ENCODE measurements at places on chromosomes 2 and 18.

- H3K36me3 ChIP-seq: peaks cover 8% of the 10 kb centered on the region
- no peak for DNase-seq
- H3K27me3 ChIP-seq: no peaks in the 10 kb centered on the region
- H3K4me1 ChIP-seq: no peaks in the 10 kb centered on the region
- H3K27ac ChIP-seq: no peak overlapping the region
Observed at GRCh38 chr2:44524347-44524926, 162.7 kb downstream of the CAMKMT start.

GRCh38 chr2:55054106-55054875 lies 4.0 kb upstream of the RTN4 start:
- H3K36me3 ChIP-seq: no peaks in the 10 kb centered on the region
- no peak for DNase-seq
- no peak overlapping the region for H3K27ac ChIP-seq

DNA sequence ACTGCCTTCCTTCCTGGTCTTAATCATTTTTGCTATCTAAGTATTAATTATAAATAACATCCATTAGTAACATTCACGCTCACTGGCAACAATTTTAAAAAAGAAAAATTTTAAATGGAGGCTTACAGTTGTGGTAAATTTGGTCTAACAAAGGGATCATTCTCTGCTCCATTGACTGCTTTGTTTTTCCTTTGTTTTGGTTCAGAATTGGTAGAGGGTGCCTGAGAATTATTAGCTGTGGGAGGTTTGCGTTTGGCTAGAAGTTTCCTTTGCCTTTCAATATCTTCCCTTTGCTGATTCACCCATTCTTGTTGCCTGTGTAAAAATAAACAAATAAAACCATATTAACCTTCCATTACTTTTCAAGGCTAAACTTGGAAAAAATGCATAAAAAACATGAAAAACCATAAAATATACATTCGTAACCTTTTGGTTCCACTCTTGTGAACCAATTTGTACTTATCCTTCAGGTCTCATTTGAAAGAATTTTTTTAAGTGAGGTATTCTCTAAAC lies 114.6 kb downstream of the TLK1 start:
- DNase-seq: no peak
- H3K27me3 ChIP-seq: no peaks in the 10 kb centered on the region
- peaks cover 83% of the 10 kb centered on the region for H3K36me3 ChIP-seq
- no peak overlapping the region for H3K4me3 ChIP-seq
- no peak overlapping the region for H3K27ac ChIP-seq

GRCh38 chr2:230246206-230246605 lies 20.7 kb downstream of the SP140 start:
- no peaks in the 10 kb centered on the region for H3K27me3 ChIP-seq
- H3K27ac ChIP-seq: no peak overlapping the region
- no peaks in the 10 kb centered on the region for H3K4me1 ChIP-seq
- no peak for DNase-seq
- H3K4me3 ChIP-seq: no peak overlapping the region
- H3K36me3 ChIP-seq: no peaks in the 10 kb centered on the region

DNA sequence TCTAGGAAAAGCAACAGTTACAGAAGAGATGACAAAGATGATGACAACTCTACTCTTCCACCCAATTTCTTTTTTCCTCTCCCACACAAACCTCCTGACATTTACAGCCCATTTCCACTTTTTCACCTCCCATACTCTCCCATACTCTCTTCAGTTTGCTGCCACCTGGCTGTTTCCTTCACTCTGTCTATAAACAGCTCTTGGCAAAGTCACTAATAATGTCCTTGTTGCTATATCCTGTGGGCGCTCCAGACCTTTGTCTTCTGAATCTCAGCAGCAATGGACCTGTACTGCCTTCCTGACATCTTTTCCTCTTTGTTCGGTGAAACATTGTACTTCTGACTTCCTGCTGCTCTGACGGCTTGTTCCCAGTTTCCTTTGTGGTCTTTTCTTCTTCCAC lies 60.7 kb upstream of the CAVIN2 start:
- no peak for DNase-seq
- no peak overlapping the region for H3K4me3 ChIP-seq
- no peaks in the 10 kb centered on the region for H3K27me3 ChIP-seq

DNA sequence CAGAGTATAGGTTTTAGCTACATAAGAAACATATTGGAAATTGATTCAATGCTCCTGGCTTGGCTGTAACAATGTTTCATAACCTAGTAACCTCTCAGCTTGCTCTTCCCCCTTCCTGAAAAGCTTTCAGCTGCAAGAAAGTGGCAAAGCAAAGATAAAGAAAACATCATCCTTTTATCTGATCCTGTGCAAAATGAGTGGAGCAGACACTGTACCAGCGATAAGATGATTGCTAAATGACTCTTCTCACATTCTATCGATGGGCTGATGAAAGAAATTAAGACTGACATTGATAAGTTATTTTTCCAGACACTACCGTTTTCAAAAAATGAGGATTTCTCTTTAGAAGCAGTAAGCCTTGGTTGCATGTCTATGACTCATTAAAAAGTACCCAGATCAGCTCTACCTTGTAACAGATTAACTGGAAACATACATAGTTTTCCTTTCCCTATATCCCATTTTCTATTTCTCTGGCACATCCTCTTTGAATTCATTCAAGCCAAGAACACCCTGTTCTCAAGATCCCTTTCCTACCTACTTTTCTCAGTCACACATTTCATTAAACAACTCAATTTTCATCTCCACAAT lies 87.1 kb upstream of the LYPD1 start:
- H3K4me1 ChIP-seq: no peaks in the 10 kb centered on the region
- H3K27ac ChIP-seq: no peak overlapping the region
- no peaks in the 10 kb centered on the region for H3K36me3 ChIP-seq
- no peak for DNase-seq

GRCh38 chr2:168545439-168546082 lies 89.5 kb downstream of the CERS6 start:
- no peaks in the 10 kb centered on the region for H3K36me3 ChIP-seq
- no peaks in the 10 kb centered on the region for H3K27me3 ChIP-seq
- no peak overlapping the region for H3K4me3 ChIP-seq
- H3K27ac ChIP-seq: no peak overlapping the region
- DNase-seq: peak; percentile 43
- peaks cover 34% of the 10 kb centered on the region for H3K4me1 ChIP-seq

DNA sequence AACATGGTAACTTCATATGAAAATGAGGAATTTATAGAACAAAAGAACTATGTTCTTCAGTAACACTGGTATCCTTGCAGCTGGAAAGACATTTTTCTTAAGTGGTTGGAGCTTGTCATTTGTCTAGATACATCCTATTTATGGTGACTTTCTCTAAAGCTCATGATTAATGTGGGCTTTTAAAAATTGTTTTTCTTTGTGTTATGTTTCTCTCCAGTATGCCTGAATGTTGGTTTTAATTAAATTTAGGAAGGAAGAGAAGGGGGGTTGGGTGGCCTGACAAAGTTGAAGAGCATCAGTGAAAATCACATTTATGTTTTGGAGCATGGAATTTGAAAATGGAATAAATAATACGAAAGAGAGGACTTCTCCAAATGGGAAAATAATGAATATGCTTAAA lies 457.1 kb upstream of the ETAA1 start:
- no peaks in the 10 kb centered on the region for H3K27me3 ChIP-seq
- H3K36me3 ChIP-seq: no peaks in the 10 kb centered on the region
- DNase-seq: no peak
- H3K27ac ChIP-seq: no peak overlapping the region
- no peak overlapping the region for H3K4me3 ChIP-seq
- no peaks in the 10 kb centered on the region for H3K4me1 ChIP-seq

DNA sequence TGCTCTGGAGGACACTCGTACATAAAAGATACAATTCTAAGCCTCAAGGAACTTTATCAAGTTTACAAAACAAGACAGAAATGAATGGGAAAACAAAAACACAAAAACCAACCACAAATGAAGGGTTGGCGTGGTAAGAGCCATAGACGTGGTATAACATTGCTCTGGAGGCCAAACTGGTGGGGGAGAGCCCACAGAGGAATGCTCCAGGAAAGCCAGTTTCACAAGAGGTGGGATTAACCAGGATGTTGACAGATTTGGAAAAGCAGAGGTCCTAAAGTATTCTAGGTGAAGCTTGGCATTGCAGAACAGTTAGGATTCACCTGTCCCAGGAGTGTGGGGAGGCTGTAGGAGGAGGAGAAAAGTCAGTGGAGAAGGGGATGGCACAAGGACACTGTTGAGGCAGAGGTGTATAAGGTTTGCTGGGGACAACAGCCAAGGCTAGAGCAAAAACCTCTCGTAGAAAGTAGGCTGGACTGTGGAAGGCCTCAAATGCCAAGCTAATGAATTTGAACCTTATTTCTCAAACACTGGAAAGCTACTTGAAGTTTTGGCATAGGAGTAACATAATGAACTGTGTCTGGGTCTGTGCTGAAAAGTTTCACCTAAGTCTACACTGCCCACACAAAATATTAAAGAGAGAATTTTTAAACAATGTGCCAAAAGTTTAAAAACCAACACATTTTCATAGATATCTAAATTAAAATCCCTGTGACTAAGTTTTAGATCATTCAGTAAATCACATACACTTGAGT lies 135.1 kb downstream of the THADA start:
- peaks cover 44% of the 10 kb centered on the region for H3K4me1 ChIP-seq
- DNase-seq: no peak
- H3K36me3 ChIP-seq: no peaks in the 10 kb centered on the region
- no peak overlapping the region for H3K4me3 ChIP-seq

DNA sequence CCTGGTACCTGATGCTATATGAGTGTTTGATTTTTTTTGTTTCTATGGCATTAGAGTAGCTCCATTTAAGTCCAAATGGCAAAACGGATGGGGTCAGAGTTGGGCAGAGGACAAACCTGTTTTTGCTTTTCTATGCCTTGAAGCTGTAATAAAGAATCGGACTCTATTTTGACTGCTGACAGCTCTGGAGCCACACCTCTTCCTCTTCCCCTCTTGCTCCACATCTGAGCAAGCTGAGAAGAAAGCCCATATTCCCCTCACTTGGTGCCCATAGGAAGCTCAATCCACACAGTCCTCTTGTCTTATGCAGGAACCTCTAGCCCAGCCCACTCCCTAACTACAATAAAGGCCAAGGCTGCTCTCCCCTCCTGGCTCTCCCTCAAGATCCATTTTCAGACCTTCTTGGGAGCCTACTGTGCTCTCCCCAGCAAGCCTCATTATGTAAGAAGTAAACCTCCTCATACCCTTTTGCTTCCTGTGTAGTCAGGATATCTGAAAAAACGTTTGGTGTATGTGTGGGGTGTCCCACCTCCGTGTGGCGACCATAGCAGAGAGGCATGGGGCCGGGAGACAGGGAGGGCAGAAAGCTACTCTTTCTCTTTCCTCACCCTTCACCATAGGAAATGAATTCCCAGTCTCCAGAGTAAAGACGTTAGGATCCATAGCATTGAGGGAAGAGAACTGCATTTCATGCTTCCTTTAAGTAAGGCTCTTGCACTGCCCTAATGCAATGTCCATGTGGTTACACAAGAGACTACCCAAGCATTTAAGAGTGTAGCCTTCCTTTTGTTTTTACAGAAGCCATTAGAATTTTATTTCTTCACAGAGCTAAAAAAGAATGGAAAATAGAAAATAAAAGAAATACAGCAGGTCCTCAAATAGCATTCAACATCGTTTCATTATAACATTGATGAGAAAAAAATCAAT lies 41.9 kb upstream of the RAPGEF4 start:
- no peaks in the 10 kb centered on the region for H3K36me3 ChIP-seq
- H3K4me3 ChIP-seq: no peak overlapping the region
- no peaks in the 10 kb centered on the region for H3K27me3 ChIP-seq
- no peak for DNase-seq

- H3K4me3 ChIP-seq: no peak overlapping the region
- no peak overlapping the region for H3K27ac ChIP-seq
Observed at GRCh38 chr18:49745045-49746014, 68.0 kb downstream of the ACAA2 start.

DNA sequence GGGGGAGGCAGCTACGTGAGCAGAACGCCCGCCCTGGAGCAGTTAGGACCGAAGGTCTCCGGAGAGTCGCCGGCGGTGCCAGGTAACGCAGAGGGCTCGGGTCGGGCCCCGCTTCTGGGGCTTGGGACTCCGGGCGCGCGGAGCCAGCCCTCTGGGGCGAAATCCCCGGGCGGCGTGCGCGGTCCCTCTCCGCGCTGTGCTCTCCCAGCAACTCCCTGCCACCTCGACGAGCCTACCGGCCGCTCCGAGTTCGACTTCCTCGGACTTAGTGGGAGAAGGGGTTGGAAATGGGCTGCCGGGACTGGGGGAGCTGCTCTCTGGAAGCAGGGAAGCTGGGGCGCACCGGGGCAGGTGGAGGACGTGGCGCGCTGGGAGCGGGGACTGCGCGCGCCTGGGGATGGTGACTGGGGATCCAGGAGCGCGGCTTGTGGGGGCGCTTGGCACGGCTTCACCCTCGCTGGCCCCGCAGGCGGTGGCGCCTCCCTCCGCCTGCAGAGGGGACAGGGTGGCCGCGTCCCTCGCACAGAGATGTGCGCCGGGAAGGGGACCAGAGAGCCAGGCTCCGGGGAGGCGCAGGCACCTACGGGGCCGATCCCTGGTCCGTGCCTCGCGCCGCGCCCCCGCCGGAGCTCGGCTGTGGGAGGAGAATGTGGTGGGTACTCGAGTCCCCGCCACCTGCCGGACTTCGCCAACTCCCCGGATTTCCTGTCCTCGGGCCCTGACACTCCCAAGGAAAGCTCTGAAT lies 688 bp downstream of the CDH20 start:
- H3K27ac ChIP-seq: no peak overlapping the region
- H3K36me3 ChIP-seq: no peaks in the 10 kb centered on the region
- no peaks in the 10 kb centered on the region for H3K4me1 ChIP-seq
- peak overlapping the region; percentile 42 for H3K4me3 ChIP-seq

DNA sequence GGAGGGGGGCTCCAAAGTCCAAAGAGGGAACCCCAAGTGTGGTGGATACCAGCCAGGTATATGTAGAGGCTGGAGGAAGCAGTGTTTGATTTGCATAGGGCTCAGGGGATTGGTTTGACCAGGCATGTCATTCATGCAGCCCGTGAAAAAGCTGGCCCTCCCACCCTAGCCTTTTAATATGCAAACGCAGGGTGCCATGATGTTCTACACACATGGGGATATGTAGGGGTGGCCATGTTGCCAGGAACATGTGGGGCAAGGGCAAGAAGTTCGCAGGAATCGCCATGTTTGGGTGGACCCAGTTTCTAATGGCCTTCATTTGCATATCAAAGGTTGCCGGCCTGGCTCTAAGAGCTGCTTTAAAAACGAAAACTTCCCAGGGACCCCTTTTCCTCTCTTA lies 33.6 kb downstream of the B3GNT7 start:
- no peaks in the 10 kb centered on the region for H3K36me3 ChIP-seq
- H3K27ac ChIP-seq: no peak overlapping the region
- no peaks in the 10 kb centered on the region for H3K4me1 ChIP-seq
- no peak for DNase-seq
- no peak overlapping the region for H3K4me3 ChIP-seq

Measured in stomach (tissue), 19 donors.